ENCODE measurements at places on chromosomes 11 and 22.
A peak's percentile ranks its signal among the peaks of the same experiment; 100 is the strongest.

DNA sequence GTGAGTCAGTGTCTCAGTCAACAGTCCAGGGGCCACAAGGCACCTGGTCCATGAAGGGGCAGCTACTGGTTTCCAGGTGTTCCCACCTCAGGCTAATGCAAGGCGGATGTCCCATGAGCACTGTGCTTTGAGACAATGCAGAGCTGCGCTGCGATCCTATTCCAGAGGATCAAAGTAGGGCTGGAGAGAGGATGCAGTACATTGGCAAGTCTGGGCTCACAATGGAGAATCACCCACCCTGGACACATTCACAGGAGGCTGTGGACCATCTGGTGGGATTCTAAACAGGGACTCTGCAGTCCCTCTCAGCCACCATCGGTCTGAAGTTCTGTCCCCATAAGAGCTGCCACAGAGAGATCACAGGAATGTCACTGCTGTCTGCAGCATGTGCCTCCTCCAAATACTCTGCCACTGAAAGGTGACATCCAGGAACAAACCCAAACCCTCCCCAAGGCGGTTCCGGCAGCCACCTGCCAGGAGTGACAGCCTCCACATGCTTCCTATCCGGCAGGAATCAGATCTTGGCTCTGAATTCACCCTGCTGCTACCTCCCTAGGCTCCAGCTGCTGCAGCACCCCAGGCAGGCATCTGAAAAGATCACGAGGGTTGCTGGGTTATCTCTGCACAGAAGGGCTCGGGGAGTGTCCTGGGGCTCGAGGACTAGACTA lies 45.3 kb upstream of the SERPIND1 start:
- no peak for DNase-seq

DNA sequence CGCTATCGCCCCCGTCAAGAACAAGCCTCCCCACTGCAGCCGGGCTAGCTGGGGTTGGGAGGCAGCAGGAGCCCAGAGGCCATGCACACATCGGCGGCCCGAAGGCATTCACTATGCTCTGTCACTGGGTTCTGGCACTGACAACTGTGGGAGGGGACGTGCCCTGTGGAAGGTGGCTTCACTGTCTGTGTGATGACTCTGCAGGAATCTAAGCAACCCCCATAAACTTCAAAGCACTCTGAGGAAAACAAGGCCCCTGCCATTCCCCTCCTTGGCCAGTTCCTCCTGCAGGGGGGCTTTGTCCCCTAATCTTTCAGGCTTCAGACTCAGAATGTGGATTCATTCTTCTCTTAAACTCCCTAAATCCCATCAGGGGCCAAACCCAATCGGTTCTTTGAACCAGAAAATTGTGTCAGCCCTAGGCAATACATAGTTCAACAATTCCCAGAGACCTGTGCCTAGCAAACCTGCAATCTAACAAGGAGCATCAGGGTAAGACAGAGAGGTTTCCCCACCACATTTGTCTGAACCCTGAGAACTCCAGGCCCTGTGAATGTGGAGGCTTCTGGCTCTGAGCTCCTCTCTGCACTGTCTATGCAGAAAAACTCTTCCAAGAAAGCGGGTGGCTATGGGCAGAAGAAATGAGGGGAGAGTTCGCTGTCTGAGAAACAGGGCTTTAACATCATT lies 1477.2 kb downstream of the TBC1D22A start:
- DNase-seq: no peak

DNA sequence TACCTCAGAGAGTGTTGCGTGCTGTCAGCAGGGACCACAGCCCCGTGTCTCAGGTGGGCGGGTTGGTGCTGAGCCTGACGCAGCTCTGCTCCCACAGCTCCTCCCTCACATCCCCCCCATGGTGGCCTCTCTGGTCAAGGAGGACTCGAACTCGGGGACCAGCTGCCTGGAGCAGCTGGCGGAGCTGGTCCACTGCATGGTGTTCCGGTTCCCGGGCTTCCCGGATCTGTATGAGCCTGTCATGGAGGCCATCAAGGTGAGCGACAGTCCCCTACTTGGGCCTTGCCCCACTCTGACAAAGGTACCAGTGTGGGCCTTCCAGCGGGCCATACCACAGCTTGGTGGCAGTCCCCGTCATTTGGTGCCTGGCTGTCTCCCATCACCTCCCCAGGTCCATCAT lies 11.8 kb downstream of the USP35 start:
- no peak for DNase-seq

DNA sequence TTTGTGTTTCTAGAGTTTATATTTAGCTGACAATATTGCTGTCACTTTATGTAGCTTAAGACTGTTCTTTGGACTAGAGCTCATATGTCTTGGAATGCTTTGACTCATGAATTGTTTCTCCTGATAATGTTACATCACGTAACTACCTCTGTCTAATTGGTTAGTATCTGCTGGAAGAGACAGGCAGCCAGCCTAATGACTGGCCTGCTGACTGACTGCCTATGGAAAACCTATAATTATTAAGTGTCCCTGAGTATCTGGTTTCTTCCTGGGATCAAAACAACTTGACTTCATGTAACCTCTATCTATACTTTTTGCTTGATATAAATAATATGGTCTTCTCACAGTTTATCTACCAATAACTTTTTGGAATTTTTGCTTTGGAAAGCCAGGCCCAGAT lies 9.4 kb downstream of the SOX6 start:
- no peak for DNase-seq

- no peak for DNase-seq
Measured at GRCh38 chr11:134574947-134575346, 162.9 kb upstream of the B3GAT1 start.

GRCh38 chr11:120228794-120229384 lies 11.1 kb upstream of the POU2F3 start:
- no peak for DNase-seq

- no peak for DNase-seq
Measured at GRCh38 chr11:2934611-2935239, 5.5 kb upstream of the PHLDA2 start.

DNA sequence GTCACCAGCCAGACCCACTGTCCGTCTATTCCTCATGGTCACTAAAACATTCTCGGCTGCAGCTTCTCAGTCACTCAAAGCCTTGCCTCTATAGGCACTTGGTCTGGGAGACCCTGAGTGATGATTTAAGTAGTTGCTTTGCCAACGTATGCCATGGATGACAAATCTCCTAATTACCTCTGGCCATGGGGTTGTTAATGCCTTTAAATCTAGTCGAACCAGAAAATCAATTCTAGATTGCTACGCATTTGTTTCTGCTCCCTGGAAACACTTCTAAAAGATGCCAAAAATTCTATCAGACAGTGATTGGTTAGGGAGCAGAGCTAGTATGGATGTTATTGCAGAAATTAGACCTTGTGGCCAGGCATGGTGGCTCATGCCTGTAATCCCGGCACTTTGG lies 57.0 kb upstream of the RTL6 start:
- no peak for DNase-seq

GRCh38 chr11:107593951-107594350 lies 3.0 kb downstream of the ELMOD1 start:
- no peak for DNase-seq

- no peak for DNase-seq
Measured at GRCh38 chr11:68051191-68052136, 12.6 kb downstream of the TCIRG1 start.

GRCh38 chr11:45334836-45335235 lies 48.7 kb upstream of the SYT13 start:
- DNase-seq: no peak

DNA sequence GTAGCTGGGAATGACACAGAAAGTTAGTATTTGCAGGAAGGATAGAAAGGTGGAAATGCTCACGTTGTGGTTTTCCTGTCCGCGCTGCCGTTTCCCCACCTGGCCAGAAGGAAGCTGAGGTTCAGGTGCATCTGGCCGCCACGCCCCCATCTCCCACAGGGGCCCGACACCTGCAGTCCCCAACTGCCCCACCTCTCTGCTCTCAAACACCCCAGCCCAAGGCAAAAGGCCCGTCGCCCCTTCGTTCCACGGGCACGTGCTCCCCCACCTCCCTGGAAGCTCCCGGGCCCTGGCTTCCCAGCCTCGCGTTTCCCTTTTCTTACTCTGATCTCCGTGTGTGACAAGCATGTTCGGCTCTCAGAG lies 985.1 kb downstream of the BRD1 start:
- DNase-seq: no peak

GRCh38 chr11:116348226-116348625 lies 424.6 kb downstream of the BUD13 start:
- no peak for DNase-seq

DNA sequence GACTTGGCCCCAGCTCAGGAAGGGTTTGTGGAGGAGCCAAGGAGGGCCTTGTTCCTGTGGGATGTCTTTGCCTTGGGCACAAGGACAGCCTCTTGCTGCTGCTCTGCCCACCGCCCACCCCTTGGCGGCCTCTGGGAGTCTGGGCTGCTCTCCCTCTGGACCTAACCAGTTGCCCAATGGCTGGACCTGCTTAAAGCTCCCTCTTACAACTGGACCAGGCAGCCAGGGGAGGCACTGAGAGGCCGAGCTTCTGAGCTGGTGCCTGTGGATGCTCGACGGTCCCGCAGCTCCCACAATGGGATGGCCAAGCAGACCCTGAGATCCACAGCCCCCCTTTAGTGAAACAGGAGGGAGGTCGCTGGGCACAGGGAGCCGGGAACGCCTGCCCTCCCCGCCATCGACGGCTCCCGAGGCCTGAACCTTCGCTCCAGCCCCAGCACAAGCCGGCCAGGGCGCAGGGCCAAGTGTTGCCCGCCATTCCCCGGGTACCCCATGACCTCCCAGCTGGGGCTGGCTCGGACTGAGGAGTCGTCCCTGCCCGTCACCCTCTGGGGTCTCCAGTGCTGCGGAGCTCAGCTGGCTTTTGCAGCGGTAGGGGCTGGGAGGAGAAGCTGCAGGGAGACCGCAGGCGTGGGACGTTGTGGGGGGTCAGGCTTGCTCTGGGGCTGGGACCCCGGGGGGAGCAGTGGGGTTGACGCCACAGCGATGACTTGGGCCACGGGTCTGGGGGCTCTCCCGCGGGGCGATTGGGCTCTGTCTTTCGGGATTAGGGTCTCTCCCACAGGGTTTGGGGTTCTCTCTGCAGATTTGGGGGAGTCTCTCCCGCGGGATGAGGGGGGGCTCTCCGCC lies 584 bp upstream of the GAL start:
- DNase-seq: peak; percentile 37

DNA sequence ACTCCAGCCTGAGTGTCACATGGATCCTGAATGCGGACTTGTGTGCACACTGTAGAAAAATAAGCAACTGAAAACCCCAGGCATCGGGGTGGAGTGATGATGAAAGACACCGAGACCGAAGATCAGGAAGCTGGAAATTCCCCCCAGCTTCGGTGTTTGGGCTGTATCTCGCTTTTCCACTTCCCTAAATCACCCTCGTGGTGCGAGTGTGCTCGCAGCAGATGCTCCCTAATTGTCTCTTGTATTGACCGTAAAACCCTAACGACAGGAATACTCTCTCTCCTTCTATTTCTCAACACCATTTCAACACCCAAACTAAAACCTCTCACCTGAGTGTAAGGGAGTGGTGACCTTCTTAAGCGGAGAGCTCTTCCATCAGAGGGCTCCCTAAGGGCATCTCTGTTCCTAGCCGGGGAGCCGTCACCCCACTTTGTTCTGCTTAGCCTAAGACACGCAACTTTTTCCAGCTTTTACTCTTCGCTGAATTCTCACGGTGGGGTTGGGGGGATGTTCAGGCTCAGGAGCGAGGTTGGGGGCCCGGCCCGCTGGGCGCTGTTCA lies 635 bp upstream of the GRK3 start:
- no peak for DNase-seq

GRCh38 chr11:118705111-118705741 lies 25.8 kb upstream of the TREH start:
- DNase-seq: no peak

GRCh38 chr11:78149646-78150045 lies 10.2 kb upstream of the ALG8 start:
- DNase-seq: peak; percentile 72

DNA sequence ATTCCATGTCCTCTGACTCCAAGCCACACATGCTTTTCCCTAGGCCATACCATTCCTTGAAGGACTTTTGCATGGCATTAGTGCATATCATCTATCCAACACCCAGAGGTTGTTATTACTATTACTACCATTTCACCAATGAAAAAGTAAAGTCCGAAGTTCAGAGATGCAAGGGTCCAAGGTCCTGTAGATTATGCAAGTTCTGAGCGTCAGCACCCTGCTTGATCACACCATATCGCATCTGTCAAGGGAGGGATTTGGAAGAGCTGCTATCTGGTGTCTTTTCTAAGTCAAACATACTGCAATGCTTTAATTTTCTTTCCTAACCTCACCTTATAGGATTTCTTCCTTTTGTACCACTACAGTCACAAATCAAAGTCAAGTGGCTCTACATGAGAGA lies 214.7 kb upstream of the CADM1 start:
- no peak for DNase-seq

- peak; percentile 61 for DNase-seq
Measured at GRCh38 chr22:44543781-44544477, 45.9 kb upstream of the RTL6 start.

DNA sequence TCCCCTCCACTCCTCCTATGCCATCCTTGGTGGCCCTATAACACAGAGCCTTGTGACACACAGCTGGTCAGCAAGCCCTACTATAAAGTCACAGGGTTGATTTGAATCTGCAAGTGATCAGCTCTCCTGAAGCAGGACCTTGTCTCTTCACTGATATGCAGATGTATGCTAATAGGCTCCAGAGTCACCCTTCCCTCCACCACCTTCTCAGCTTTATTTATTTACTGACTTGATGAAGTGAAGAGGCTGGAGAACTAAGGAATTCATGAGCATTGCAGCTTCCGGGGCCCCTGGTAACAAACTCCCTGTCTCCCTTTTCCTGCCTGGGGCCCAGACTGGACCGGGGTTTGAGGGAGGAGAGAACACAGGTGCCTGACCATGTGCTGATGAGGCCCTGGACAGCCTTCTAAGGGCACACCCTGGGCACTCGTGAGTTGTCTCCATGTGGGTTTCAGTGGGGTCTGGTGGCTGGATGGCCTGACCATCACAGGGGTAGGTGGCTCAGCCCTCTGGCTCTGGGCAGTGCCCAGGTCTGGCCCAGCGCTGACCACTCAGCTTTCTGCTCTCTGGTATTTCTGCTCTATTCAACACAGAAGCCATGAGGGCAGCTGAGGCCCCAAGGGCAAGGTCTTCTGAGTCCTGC lies 307.5 kb downstream of the NTM start:
- no peak for DNase-seq

- DNase-seq: no peak
Measured at GRCh38 chr11:991711-992307, 44.7 kb downstream of the MUC6 start.

GRCh38 chr11:14980854-14981253 lies 8.7 kb upstream of the CALCA start:
- DNase-seq: peak; percentile 96

All from GM23248 (cell line).